BJ (cell line): ENCODE measurements at places on chromosomes 2 and 18.

DNA sequence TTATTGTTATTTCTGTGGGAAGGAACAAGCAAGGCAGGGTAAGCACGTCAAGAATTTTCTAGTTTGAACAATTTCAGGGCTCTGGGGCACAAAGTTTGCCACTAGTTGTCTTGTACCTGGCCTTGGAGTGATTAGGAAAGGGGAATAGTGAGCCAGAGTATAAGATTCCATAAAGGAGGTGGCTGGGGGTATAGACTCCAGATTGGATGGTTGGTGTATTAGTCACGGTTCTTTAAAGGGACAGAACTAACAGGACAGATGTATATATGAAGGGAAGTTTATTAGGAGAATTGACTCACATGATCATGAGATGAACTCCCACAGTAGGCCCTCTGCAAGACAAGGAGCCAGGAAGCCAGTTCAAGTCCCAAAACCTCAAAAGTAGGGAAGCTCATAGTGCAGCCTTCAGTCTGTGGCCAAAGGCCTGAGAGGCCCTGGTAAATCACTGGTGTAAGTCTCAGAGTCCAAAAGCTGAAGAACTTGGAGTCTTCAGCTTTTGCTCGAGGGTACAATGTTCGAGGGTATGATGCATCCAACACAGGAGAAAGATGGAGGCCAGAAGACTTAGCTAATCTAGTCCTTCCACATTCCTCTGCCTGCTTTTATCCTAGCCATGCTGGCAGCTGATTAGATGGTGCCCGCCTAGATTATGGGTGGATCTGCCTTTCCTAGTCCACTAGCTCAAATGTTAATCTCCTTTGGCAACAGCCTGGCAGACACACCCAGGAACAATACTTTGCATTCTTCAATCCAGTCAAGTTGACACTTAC, 31.5 kb upstream of the PTPRM start:
- DNase-seq: no peak

- DNase-seq: no peak
Observed at GRCh38 chr2:206530727-206531126, 87.4 kb downstream of the ADAM23 start.

- DNase-seq: peak; percentile 80
Observed at GRCh38 chr2:64273524-64274398, 129.5 kb upstream of the PELI1 start.

- no peak for DNase-seq
Observed at GRCh38 chr2:121664713-121665112, 15.5 kb upstream of the CLASP1 start.

DNA sequence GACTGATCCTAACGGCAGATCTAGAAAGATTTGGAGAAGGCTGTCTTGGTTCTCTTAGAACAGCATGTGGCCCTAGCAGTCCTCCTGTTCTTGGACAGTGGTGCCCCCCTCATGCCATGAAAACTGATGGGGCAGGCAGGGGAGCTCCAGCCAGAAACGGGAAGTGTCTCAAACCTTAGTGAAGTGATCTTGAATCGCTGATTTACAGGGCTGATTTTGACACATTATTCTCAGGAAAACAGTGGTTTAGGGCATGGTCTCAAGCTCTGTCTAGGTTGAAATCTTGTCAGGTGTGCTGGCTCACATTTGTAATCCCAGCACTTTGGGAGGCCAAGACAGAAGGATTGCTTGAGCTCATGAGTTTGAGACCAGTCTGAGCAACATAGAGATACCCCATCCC, 37.8 kb downstream of the SRSF7 start:
- no peak for DNase-seq

DNA sequence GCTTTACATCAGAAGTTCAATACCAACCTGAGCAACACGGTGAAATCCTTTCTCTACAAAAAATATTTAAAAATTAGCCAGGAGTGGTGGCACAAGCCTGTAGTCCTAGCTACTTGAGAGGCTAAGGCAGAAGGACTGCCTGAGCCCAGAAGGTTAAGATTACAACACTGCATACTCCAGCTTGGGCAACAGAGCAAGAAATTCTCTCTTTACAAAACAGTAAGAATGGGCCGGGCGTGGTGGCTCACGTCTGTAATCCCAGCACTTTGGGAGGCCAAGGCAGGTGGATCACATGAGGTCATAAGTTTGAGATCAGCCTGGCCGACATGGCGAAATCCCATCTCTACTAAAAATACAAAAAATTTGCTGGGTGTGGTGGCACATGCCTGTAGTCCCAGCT, 113.2 kb downstream of the USP34 start:
- no peak for DNase-seq

GRCh38 chr2:171966235-171966634, 33.5 kb upstream of the METAP1D start:
- no peak for DNase-seq

DNA sequence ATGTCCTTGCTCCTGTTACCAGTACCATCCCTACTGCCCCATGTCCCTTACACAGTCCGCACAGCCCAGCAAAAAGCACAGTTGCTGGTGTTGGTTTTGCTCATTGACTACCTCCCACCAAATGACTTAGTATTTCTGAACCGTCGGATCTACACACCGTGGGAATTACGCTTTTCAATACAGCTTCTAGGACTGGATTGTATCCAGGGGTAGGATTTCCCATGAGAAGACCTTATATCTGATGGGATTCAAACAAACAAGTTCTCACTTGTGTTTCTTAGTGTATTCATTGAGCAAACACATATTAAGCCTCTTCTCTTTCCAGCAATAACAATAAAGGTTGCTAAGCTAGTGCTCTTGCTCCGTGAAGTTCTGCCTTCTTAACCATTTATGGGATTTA, 25.8 kb downstream of the TRAPPC12 start:
- no peak for DNase-seq

DNA sequence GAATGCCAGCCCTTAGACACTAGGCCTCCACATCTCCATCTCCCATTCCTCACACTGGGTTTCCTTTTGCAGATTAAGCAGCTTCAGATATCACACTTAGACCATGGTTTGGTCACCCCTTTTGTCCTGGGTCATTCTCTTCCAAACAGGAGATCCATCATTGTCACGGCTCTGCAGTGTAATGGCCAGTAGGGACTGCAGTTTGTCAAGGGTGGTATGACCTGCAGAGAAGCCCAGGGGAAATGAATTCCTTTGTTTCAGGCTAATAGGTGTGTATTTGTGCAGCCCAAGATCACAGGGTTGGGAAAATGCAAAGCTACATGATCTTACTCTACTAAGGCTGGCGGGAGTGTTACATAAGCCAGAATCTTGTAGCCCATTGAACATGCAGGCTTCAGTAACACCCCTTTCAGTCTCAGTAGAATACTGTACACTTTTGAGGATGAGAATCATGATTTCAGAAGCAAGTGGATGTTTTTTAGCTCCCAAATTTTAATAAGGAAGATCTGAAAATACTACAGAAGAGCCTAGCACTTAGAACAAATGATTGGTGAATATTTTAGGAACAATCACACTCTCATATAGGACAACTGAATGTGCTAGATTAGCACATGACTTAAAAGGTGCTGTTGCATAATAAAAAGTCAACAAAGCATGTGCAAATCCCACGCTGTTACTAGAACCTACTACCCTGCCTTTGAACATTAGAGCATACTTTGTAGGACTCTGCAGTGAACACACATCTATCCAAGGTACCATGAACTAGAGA, 24.0 kb upstream of the LPIN1 start:
- DNase-seq: no peak

GRCh38 chr2:84919885-84920580, 14.6 kb downstream of the TMSB10 start:
- DNase-seq: peak; percentile 90

GRCh38 chr2:75896779-75897366, 186.2 kb upstream of the GCFC2 start:
- DNase-seq: no peak

DNA sequence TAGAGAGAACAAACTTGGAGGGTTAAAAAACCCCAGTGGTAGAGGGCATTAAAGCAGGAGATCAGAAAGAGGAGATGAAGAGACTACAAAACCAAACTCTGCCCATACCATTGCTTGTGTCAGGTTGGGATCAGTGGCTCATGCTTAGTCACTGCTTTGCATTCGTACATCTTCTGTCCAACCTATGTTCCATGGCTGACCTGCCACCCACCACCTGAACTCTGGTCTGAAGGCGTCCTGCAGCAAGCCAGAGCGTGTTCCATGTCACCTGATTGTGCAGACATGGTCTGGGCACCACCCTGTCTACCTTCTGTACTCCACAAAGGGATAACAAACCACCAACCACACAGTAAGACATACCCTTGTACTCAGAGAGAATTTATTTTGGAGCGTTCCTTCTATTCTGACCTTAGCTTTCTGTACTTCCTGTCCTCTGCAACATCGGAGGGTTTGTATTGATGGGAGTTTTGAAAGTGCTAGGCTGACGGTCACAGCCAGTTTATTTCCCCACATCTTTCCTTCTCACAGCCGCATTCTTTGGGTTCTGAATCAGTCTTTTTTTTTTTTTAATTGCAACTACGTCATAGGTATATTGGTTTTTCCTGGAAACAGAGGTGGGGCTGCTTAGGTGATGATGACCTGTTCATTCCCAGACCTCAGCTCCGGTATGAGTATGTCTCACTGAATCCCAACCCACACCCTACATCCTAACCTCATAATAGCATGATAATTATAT, 88.3 kb downstream of the SOWAHC start:
- DNase-seq: peak; percentile 56

DNA sequence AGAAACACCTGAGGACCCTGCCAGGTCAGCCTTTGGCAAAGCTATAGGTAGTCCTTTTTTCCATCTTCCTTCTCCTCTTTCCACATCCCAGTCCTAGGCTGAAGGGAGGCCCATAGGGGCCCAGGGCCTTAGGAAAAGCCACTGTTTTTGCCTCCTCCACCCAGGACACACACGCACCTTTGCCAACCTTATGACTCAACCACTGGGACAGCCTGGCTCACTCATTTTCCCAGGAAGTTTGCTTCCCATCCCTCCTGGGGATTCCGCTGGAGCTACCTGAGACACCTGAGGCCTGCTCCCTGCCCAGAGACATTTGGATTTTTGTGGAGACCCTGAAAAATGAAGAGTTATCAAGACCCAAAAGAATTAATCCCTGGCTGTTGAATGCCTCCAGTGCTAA, 273.4 kb upstream of the SIX2 start:
- DNase-seq: no peak

- DNase-seq: no peak
Observed at GRCh38 chr2:196200557-196200956, 29.2 kb upstream of the STK17B start.

DNA sequence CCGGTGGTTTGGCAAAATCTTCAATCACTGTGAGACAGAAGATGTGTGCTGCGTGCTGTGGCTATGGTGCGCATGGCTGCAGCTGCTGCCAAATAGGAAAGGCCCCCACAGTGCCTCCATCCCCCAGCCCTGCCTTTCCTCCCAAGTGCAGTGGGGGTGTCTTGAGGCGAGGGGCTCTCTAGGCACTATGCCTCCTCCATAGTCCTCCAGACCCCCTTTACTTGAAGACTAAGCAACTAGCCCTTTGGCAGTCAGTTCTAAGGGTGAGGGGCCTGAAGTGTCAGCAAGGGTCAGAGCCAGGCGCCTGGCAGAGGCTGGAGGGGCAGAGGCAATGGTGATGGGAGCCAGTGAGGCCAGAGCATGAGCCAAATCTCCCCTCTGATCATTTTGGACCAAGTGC, 13.6 kb upstream of the TMEM185B start:
- no peak for DNase-seq

DNA sequence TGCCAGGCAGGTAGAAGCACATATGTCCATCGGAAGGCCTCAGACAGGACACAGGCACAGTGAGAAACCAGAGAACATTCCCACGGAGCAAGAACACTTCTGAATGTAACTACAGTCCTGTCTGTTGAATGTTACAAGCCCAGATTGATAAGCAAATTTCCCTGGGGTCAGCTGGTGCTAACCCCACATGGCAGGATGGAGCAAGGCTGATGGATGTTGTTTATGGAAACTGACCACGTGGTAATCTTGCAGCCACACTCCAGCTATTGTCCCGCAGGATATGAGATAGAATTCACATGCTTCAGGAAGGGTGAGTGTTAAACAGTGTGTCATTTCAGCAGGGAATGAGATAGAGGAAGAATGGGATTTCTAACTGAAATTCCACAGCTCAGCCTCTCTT, 138.8 kb upstream of the COPS8 start:
- no peak for DNase-seq

DNA sequence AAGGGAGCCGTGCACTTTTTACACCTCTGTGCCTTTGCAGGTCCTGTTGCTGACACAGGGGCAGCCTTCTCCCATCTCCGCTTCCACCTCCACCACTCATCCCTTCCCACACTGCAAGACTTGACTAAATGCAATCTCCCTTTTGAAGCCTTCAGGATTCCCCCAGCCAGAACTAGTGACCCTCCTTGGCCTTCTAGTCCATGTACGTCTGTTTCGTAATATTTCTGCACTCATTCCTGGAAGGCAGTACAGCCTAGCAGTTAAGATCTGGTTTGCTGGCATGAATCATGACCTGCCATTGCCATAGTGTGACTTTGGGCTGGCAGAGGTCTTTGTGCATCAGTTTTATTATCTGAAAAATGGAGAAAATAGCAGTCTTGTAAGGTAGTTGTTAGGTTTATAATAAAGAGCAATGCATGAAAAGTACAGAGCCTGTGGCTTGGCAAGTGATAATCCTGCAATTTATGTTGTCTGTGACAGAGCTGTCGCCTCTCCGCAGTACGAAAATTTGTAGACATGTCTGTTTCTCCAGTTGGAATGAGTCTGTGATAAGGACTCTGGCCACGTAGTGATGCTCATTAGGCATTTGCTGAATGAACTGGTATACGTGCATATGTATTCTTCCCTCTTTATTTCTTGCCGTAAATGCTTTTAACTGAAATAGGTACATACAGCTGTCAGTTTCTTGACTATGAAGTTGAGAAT, 36.7 kb downstream of the NCK2 start:
- DNase-seq: no peak

- DNase-seq: no peak
Observed at GRCh38 chr2:47002480-47003381, 87.1 kb upstream of the MCFD2 start.

DNA sequence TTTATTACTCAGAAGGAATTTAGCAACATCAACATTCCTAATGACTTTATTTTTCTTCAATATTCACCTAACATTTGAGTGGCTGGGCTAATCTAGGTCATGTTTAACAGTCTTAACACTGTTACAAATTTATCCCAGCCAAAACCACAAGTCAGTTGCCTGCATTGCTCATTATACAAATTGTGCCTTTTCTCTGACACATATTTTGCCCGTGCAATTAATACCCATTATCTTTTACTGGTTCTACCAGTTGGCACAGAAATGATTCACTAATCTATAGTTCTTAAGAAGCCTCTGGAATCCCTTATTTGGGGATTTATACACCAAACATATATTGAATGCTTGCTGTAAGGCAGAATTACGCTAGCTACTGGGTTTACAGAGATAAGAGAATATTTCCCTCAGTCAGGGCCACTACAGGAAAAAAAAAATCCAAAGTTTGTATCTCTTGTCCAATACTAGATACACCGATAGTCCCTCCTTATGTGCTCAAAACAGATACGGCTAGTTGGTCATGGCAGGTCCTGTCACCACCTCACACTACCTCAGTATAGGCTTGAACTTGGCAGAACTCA, 46.3 kb downstream of the ZCCHC2 start:
- DNase-seq: no peak

- DNase-seq: no peak
Observed at GRCh38 chr18:37634516-37634915, 68.9 kb upstream of the CELF4 start.

- DNase-seq: no peak
Observed at GRCh38 chr2:229884775-229885699, 36.8 kb downstream of the TRIP12 start.
